ENCODE measurements at places on chromosomes 2 and 18. TPM values are rescaled to one million over a fixed set of nuclear protein-coding genes. Genes with fewer than 3 reads are reported as not detected.

DNA sequence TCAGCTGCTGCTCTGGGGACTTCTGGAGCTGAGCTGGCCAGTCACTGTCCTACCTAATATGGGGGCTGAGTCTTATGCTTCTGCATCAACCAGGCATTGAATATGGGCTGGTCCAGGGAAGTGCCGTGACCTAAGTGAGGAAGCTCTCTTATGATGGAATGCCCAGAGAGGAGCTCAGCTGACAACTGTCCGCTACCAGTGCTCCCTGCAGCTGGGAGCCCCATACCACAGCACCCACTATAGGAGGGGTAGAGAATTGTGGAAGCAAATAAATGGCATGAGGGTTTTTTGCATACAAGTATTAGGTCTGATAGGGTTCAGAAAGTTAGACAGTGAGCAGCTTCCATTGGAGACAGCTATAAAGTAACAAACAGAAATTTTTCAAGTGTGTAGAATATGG lies 4.5 kb downstream of the TIMM21 start:
- no peak for DNase-seq

GRCh38 chr2:159613651-159614285 lies 2.6 kb downstream of the BAZ2B start:
- no peak for DNase-seq

The ZAP70 gene
- 2.4 TPM for polyA plus RNA-seq

The FAM117B gene
- polyA plus RNA-seq: 29.4 TPM

- DNase-seq: no peak
Observed at GRCh38 chr2:10846110-10846861, 33.7 kb upstream of the PDIA6 start.

The GPATCH11 gene
- polyA plus RNA-seq: 10.9 TPM

The TUBA3E gene
- polyA plus RNA-seq: not detected

The C1QL2 gene
- not detected for polyA plus RNA-seq

GRCh38 chr2:15832030-15832709 lies 108.2 kb upstream of the MYCN start:
- no peak for DNase-seq

The PAX8 gene
- polyA plus RNA-seq: 297 TPM

The PREB gene
- polyA plus RNA-seq: 55.0 TPM

GRCh38 chr2:144498277-144498676 lies 21.6 kb downstream of the ZEB2 start:
- no peak for DNase-seq

DNA sequence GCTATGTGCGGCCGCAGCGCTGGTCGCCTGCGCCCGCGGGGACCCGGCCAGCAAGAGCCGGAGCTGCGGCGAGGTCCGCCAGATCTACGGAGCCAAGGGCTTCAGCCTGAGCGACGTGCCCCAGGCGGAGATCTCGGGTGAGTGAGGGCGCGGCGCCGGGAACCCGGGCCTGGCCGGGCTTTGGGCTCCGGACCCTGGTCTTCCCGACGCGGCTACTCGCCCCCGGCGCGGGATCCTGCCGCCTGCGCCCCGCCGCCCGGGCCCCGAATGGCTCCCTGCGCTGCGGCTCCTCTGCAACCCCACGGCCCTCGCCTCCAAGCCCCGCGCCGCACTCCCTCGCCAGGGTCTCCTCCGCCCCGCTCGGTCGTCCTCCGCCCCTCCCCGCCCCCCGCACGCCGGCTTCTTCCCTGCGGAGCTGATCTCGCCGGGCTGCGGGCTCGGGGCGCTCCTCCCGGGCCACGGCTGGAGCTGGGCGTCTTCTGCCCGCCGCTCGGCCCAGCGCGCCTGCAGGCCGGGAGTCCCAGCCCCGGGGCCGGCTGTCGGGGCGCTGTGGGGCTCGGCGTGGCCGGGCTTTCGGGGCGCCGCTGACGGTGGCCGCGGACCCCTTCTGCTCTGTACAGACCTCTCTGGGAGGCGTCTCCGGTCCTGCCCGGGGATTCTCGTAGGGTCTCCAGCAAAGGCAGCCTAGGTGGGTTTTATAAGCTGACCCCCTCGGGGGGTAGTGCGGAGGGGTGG lies 652 bp downstream of the GPC1 start:
- DNase-seq: no peak

DNA sequence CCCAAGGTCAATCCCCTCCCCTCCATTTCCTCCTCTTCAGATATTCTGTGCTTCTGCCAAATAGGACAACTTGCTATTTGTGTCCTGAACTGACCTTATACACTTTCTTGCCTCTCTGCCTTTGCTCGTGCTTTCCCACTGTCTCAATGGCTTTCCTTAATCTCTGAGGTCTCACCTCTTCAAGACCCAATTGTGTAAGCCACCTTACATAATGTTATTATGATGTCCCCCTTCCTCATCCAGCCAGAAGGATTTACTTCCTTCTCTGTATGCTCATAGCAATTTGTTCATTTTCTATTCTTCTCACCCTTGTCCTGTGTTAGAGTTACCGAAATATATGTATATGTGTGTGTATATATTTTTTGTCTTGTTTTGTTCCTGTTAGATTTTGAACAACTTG lies 26.9 kb upstream of the DARS1 start:
- DNase-seq: no peak

The LRATD1 gene
- 28.3 TPM for polyA plus RNA-seq

GRCh38 chr2:99935662-99936061 lies 206.7 kb downstream of the AFF3 start:
- DNase-seq: no peak

The CYS1 gene
- 90.8 TPM for polyA plus RNA-seq

DNA sequence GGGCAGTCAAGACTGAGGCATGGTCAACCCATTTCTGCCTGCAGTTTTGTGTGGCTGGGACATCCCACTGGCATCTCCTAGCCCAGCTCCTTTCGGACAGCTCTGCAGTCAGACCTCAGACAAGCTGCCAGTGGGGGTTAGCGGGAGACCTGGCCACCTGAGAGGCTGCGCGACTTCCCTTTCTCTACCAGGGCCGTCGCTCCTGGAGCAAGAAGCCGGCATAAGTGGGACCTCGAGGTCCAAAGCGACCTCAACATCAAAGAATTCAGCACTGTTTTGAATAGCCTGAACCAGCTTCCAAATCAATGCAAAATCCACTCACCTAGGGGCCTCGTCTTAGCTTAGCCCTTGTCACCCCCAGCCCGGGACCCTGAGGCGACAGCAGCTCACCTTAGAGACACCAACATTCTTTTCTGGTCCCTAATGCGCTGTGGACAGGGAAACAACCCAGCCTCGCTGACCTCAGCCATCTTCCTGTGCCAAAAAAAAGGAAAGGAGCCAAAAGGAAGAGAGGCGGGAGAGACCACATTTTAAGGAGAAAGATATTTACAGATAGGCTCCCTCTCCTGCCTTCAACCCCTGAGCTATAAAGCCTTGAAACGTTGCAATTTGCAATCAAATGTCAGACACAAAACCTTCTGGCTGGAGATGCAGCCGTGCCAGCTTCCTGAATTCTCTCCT lies 81.2 kb downstream of the GFPT1 start:
- no peak for DNase-seq
